ENCODE measurements at places on chromosomes 13 and 19. TPM values are rescaled to one million over a fixed set of nuclear protein-coding genes. Genes with fewer than 3 reads are reported as not detected.
A peak's percentile ranks its signal among the peaks of the same experiment; 100 is the strongest.

Gene RNU6-9
- not detected for total RNA-seq

Gene JUNB
- 170 TPM for total RNA-seq

Gene FAM124A
- 0.87 TPM for total RNA-seq

Gene C5AR2
- total RNA-seq = 0.31 TPM

DNA sequence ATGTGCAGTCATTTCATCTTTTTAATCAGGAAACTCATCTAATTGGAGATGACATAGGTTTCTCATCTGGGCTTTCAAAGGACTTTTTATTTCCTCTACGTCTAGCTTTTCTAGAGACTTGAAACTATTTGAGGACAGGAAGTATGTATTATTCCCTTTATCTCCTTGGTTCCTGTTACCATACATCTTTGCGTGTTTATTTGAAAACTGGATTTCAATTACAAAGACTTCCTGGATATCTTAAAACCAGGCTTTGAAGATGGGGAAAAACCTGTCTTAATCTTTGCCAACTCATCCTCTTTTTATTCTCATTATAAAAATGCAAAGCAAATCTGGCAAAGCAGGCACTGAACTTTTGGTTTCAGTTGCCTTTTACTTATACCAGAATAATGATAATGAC, 130.5 kb downstream of the LMO7 start:
- no peak for DNase-seq

DNA sequence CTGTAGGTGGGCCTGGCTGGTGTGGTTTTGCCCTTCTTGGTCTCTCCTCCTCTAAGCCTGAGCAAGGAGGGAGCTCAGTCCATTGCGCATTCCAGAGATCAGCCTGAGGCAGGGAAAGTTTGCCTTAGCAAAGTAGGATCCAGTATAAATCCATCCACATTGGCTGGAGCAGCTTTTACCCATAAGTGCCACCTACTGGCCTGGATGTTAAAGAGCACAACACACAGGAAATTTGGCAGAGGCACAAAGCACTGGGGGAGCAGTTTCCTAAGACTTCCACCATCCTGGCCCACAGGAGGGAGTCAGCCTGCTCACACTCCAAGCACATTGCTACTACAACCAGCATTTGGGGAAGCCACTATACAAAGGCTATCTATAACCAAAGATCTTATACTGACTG, 1124.2 kb downstream of the SLITRK1 start:
- no peak for DNase-seq

GRCh38 chr13:113058129-113058987, 47.2 kb upstream of the F7 start:
- DNase-seq = no peak

DNA sequence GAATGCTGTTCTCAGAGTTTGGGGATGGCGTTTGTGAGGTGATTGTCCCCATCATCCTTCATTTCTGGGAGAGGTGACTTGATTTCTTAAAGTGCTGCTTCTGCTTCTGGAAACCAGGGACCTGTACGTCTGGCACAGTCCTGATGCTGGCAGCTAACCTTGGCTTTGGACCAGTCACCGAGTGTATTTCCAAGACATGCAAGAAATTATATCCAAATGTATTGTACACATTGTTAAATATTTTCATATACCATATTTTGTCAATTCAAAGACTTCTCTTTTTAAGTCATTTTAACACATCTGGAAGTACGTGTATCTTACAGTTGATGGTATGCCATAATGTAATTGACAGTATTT, 97.4 kb downstream of the ARHGEF7 start:
- no peak for DNase-seq

DNA sequence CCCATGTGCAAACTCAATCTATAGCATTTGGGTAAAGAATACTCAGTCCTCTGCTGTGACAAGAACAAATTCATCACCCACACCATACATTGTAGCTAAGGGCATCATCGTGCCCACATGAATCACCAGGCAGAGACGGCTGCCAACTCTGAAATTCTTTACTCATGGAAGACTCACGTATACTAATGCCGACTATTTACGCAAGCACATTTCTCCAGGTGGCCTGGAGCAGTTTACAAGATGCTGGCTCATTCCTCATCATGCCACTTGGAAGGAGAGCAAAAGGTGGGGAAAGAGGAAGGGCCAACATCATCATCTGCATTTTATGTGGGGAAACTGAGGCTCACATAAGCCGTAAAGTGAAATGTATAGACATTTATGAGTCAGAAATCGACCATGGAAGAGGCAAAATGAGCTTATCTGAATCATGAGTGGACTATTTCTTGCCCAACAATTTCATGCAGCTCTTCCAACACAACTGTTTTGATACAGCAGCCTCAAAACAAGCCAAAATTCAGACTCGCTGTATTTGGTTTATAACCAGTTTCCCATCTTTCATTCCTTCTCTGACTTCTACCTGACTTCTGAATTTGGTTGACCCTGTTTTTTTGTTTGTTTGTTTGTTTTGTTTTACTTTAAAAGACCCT, 213.9 kb upstream of the SERP2 start:
- DNase-seq = no peak

DNA sequence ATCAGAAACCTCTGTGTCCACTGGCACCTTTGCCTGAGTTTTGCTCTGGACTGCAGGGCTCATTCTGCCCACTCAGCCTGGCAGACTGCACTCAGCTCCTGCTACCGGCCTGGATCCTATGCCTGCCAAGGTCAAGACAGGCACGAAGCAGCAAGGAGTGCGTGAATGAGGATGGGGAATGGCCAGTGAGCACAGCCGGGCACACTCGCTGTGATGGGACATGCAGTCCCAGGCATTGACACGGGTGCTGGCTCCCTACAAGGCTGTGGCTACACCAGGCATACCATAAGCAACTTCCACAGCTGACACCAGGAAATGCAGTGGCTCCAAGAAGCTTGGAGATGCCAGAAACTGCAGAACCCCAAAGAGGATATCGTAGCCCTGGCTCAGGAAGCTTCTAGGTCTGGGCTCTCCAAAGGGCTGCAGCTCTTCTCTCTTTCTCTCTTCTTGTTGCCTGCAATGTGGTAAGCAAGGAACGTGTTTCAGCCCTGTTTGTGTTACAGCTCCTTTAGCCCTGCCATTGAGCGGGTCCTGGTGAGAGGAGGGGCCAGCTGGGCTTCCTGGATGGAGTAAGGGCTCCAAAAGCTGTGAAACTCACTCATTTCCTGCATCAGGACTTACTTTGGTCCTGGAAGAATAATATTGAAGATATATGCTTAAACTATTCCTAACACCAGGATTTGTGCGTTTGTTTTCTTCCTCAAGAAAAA, 832.6 kb upstream of the SLITRK5 start:
- no peak for DNase-seq

DNA sequence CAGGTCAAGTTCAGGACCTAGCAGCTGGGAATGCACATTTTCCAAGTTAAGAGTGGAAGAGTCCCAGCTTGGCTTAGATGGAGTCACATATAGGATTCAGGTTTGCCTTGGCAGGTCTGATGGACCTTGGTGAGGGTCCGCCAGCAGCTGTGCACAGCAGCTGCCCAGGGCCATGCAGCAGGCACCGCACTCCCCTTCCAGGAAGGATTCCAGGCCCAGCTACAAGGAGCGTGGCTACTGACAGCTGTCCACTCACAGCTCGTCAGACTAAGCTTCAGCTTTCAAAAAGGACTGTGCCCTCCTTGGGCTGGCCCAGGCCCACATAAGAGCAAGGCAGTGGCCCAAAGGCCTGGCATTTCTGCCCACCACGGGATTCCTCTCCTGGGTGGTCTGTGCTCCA, 68.4 kb downstream of the ALOX5AP start:
- no peak for DNase-seq

GRCh38 chr13:90898811-90899210, 448.7 kb upstream of the MIR17HG start:
- DNase-seq = no peak

- DNase-seq = peak; percentile 18
Measured at GRCh38 chr13:109684824-109685202, 101.6 kb downstream of the IRS2 start.

DNA sequence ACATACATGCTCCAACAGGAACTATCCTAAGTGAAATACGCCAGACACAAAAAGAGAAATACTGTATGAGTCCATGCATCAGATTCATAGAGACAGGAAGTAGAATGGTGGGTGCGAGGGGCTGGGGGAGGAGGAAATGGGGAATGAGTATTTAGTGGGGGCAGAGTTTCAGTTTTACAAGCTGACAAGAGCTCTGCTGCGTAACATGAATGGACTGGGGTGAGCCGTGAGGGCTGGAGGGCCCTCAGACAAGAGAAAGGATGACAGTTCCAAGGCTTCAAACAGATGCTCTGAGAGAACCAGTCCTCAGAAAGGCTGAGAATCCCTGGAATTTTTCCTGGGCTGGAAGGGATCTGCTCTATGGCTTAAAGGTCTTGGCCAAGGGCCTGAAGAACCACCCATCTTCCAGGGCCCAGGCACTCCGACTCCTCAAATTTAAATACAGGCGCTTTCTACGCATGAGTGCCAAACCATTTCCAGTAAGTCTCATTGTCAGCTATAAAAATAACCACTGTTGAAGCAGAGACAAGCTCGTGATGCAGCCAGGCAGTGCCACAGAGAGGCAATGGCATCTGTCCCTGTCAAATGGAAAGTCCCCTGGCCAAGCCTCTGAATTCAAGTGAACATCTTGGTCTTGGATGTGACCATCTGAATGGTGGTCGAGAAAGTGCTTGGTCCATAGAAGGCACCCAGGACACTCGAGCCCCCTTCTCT, 17.5 kb downstream of the KLF2 start:
- DNase-seq = peak; percentile 79

GRCh38 chr19:7869453-7869909, 4.7 kb downstream of the PRR36 start:
- peak; percentile 37 for DNase-seq
